ENCODE measurements at places on chromosomes 4 and X. TPM values are rescaled to one million over a fixed set of nuclear protein-coding genes. Genes with fewer than 3 reads are reported as not detected.

DNA sequence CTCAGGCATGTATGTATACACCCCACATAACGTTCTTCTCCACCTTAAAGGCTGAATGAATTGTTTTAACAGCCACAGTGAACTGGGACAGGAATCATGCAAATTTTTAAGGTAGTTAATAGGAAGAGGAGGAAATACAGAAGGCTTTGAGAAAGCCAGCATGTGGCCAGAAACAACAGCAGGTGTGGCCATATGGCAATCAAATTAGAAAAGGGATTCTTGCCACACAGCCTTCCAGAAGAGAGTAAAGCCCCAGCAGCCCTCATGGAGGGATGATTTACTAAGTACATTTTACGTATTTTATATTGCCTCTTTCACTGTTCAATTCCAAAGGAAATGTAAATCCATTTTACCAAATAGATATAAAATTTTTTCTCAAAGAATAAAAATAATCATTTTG is 792.2 kb downstream of the ADGRL3 start:
- H3K27me3 ChIP-seq, result no peaks in the 10 kb centered on the region
- no peaks in the 10 kb centered on the region for H3K4me1 ChIP-seq
- no peak for DNase-seq
- H3K4me3 ChIP-seq, result no peak overlapping the region
- H3K27ac ChIP-seq, result no peak overlapping the region

DNA sequence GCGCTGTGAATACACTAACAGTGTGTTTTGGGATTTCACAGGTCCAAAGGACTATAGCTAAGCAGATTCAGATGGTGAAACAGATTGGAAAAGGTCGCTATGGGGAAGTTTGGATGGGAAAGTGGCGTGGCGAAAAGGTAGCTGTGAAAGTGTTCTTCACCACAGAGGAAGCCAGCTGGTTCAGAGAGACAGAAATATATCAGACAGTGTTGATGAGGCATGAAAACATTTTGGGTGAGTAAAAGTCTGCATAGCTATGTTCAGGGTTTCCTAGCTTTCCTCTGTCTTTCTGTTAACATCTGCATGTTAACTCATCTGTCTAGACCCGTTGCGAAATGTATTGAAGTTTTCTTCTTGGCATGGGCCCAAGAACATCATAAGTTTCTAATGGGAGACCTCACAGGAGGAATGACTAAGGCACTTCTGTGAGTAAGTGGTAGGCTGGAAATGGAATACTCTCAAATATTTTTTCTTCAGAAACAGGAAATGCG is 372.1 kb downstream of the BMPR1B start:
- peaks cover 1% of the 10 kb centered on the region for H3K27me3 ChIP-seq
- no peaks in the 10 kb centered on the region for H3K36me3 ChIP-seq
- H3K4me1 ChIP-seq, result no peaks in the 10 kb centered on the region
- H3K27ac ChIP-seq, result no peak overlapping the region
- DNase-seq, result no peak

Gene TNIP3
- total RNA-seq, result 0.49 TPM

Gene APBB2
- 0.44 TPM for total RNA-seq

- H3K27me3 ChIP-seq, result no peaks in the 10 kb centered on the region
- H3K36me3 ChIP-seq, result no peaks in the 10 kb centered on the region
- no peaks in the 10 kb centered on the region for H3K4me1 ChIP-seq
- H3K27ac ChIP-seq, result no peak overlapping the region
- DNase-seq, result no peak
These were observed 11.4 kb downstream of the ANK2 start for GRCh38 chr4:113060853-113061252.

- peak overlapping the region; percentile 83 for H3K27ac ChIP-seq
- peaks cover 27% of the 10 kb centered on the region for H3K4me1 ChIP-seq
- H3K36me3 ChIP-seq, result no peaks in the 10 kb centered on the region
- peak overlapping the region; percentile 79 for H3K4me3 ChIP-seq
- no peaks in the 10 kb centered on the region for H3K27me3 ChIP-seq
- no peak for DNase-seq
These were observed 110.6 kb upstream of the PNPLA4 start for GRCh38 chrX:8037593-8038348.

GRCh38 chr4:140095694-140096482 is 58.1 kb downstream of the MAML3 start:
- H3K27ac ChIP-seq, result peak overlapping the region; percentile 96
- no peaks in the 10 kb centered on the region for H3K36me3 ChIP-seq
- no peaks in the 10 kb centered on the region for H3K27me3 ChIP-seq
- peaks cover 75% of the 10 kb centered on the region for H3K4me1 ChIP-seq

DNA sequence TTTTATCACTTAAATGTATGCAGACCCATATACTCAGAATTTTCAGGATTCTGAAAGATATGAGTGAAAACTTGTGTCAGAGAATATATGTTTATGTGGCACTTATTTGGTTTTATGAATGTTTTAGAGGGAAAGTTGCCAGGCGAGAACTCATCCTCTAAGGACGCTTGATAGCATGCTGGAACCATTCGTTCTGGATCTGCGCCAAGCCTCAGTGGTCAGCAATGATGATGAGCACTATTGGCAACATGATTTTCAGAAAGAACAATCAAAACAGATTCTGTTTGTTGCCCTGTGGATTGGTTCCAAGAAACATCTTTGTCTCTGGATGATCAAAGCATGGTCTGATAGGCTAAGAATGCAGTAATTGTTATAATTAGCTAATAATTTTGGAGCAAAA is 32.1 kb upstream of the RAPGEF2 start:
- DNase-seq, result no peak
- no peak overlapping the region for H3K4me3 ChIP-seq
- H3K36me3 ChIP-seq, result no peaks in the 10 kb centered on the region
- H3K27ac ChIP-seq, result no peak overlapping the region
- H3K4me1 ChIP-seq, result no peaks in the 10 kb centered on the region

DNA sequence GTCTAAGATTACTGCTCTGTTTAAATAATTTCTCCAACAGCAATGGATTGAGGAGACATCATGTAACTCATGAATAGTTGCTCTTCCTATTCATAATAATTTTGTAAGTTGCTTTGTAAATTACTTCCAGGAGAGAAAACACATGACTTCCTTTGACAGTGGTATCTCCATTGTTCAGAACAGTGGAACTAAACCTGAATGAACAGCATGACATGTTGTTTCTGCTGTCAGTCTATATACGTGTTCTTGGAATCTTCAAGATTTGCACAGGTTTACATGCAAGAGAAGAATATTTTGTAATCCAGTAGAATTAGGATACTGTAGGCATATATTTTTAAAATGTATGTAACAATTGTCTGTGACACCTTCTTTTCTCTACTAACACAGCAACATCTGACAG is 618.8 kb upstream of the GRID2 start:
- DNase-seq, result no peak
- no peaks in the 10 kb centered on the region for H3K4me1 ChIP-seq
- H3K27ac ChIP-seq, result no peak overlapping the region
- H3K27me3 ChIP-seq, result no peaks in the 10 kb centered on the region
- no peaks in the 10 kb centered on the region for H3K36me3 ChIP-seq
- no peak overlapping the region for H3K4me3 ChIP-seq

- no peaks in the 10 kb centered on the region for H3K27me3 ChIP-seq
- H3K4me1 ChIP-seq, result no peaks in the 10 kb centered on the region
- H3K4me3 ChIP-seq, result no peak overlapping the region
- no peaks in the 10 kb centered on the region for H3K36me3 ChIP-seq
- DNase-seq, result no peak
- H3K27ac ChIP-seq, result no peak overlapping the region
These were observed 70.7 kb downstream of the ANKRD50 start for GRCh38 chr4:124641715-124642381.

DNA sequence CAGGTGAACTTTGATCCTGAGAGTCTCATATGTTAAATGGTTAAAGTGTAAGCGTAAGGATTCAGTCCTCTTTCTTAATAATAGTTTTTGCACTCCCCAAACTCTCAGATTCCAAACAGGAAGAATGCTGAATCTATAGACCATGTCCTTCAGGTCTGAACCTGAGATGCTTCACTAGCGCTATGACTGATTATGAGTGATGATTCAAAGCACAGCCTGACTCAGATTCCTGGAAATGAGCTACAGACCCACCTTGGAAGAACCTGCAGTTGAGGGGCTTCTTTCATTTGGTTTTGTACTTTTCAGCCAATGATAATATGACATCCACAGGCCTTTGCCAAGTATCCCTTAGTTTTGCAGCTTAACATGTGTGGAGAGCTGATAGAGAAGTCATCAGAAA is 1.4 kb downstream of the EDNRA start:
- H3K36me3 ChIP-seq, result no peaks in the 10 kb centered on the region
- H3K4me1 ChIP-seq, result no peaks in the 10 kb centered on the region
- DNase-seq, result no peak
- H3K27me3 ChIP-seq, result peaks cover 14% of the 10 kb centered on the region
- H3K27ac ChIP-seq, result no peak overlapping the region

- H3K27ac ChIP-seq, result peak overlapping the region; percentile 83
- DNase-seq, result no peak
- H3K36me3 ChIP-seq, result peaks cover 4% of the 10 kb centered on the region
These were observed 156.2 kb upstream of the PPP1R2C start for GRCh38 chrX:42934020-42934726.

GRCh38 chr4:38275331-38276100 is 315.3 kb downstream of the PTTG2 start:
- H3K4me1 ChIP-seq, result peaks cover 2% of the 10 kb centered on the region
- no peak overlapping the region for H3K4me3 ChIP-seq
- no peaks in the 10 kb centered on the region for H3K36me3 ChIP-seq
- DNase-seq, result no peak
- H3K27me3 ChIP-seq, result no peaks in the 10 kb centered on the region
- H3K27ac ChIP-seq, result no peak overlapping the region

GRCh38 chr4:9792381-9792780 is 10.9 kb downstream of the DRD5 start:
- DNase-seq, result no peak
- peaks cover 9% of the 10 kb centered on the region for H3K27me3 ChIP-seq
- H3K4me3 ChIP-seq, result no peak overlapping the region

DNA sequence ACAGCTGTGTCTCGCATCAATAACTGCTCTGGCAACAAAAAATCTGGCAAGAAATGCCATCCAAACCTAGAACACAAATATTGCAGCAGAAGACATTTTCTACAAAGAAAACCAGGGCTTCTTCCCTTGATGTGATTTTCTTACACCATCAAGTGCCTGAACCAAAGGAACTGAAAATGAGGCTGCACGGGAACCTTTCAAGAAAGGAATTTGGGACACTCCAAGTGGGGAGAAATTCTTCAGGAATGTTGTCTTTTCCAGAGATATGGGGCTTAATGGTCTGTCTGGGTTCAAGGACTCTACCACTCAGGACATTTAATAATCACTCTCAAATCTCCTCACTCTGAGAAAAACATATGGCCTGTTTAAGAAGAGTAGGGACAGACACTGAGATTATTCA is 57.6 kb downstream of the PRDM5 start:
- H3K27me3 ChIP-seq, result no peaks in the 10 kb centered on the region
- DNase-seq, result no peak
- no peak overlapping the region for H3K4me3 ChIP-seq

DNA sequence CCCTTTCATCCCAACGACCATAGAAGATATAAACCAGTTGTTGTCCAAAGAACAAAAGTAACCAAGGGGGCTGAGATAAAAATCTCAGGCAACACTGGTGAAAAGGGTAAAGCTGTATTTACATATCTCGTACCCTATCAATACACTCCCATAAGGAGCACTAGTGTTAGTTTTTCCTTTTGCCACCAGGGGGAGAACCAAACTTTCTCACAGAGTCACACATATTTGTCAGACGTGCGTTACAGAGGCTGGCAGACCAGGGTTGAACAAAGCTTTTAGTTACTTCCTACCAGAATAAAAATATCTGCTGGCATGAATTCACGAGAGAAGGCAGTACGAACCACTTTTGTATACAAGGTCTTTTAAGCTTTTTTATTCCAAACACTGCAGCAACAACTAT is 88.3 kb downstream of the AMELX start:
- no peaks in the 10 kb centered on the region for H3K36me3 ChIP-seq
- H3K4me1 ChIP-seq, result no peaks in the 10 kb centered on the region
- H3K4me3 ChIP-seq, result no peak overlapping the region
- H3K27ac ChIP-seq, result no peak overlapping the region
- peaks cover 3% of the 10 kb centered on the region for H3K27me3 ChIP-seq
- no peak for DNase-seq

Gene KIAA0232
- total RNA-seq, result 29.9 TPM

Gene MAOB
- not detected for total RNA-seq

- H3K4me3 ChIP-seq, result no peak overlapping the region
- no peaks in the 10 kb centered on the region for H3K4me1 ChIP-seq
- DNase-seq, result no peak
- H3K36me3 ChIP-seq, result no peaks in the 10 kb centered on the region
These were observed 433.9 kb upstream of the CPEB2 start for GRCh38 chr4:14568351-14568750.

Data from naive thymus-derived CD8-positive, alpha-beta T cell (primary cell).